ENCODE measurements at places on chromosomes 13 and 19. TPM values are rescaled to one million over a fixed set of nuclear protein-coding genes. Genes with fewer than 3 reads are reported as not detected.

The ZNF625 gene
- total RNA-seq, result not detected

The FCAR gene
- total RNA-seq, result not detected

The DPF1 gene
- 4.8 TPM for total RNA-seq

The ZNF888 gene
- total RNA-seq, result not detected

The GPR12 gene
- not detected for total RNA-seq

The FPR1 gene
- total RNA-seq, result 0.11 TPM

The BRSK1 gene
- 2.9 TPM for total RNA-seq

The ICAM4 gene
- not detected for total RNA-seq

The COX7A1 gene
- total RNA-seq, result not detected

The C13orf42 gene
- not detected for total RNA-seq

The PLPPR3 gene
- 4.8 TPM for total RNA-seq

The KASH5 gene
- total RNA-seq, result not detected

The CEACAM3 gene
- total RNA-seq, result not detected

The INSR gene
- total RNA-seq, result 1.8 TPM

The ACER1 gene
- not detected for total RNA-seq

The PEAK3 gene
- 0.05 TPM for total RNA-seq

The SELENOV gene
- total RNA-seq, result not detected

The C19orf85 gene
- total RNA-seq, result not detected

The LILRA2 gene
- total RNA-seq, result not detected

The LRRC63 gene
- total RNA-seq, result not detected

The ZNF665 gene
- not detected for total RNA-seq

The PRTN3 gene
- 0.62 TPM for total RNA-seq

The ZNF180 gene
- total RNA-seq, result 8.0 TPM

The PLK5 gene
- not detected for total RNA-seq

The FSTL3 gene
- 224 TPM for total RNA-seq

The PTH2 gene
- not detected for total RNA-seq

The HSD17B14 gene
- total RNA-seq, result 13.0 TPM

The CYP2F1 gene
- not detected for total RNA-seq

Data from A549 treated with GW870086 at 1 μM for 4 hours (cell line).